MV-4-11 (cell line): ENCODE measurements at places on chromosomes 16 and 17.

- no peak for DNase-seq
Observed at GRCh38 chr17:32285306-32285705, 19.7 kb downstream of the RHBDL3 start.

GRCh38 chr16:52453644-52454043, 93.3 kb downstream of the TOX3 start:
- no peak for DNase-seq

DNA sequence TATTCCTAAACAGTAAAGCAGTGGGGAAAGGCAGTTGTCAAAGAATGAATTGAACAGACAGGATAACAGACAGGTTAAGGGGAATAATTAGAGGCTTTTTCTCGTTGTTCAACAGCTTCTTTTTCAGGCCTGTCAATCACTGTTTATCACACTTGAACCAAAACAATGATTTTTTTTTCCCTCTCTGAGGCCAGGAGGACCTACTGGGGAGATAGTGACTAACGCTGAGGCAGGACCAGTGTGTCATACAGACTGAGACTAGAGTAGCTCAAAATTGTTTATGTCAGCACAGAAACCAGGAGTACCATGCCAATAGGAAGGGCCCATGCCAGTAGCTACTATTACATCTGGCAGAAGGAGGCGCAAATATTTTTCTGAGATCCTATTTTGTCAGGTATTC, 41.3 kb upstream of the NLK start:
- DNase-seq, result no peak

DNA sequence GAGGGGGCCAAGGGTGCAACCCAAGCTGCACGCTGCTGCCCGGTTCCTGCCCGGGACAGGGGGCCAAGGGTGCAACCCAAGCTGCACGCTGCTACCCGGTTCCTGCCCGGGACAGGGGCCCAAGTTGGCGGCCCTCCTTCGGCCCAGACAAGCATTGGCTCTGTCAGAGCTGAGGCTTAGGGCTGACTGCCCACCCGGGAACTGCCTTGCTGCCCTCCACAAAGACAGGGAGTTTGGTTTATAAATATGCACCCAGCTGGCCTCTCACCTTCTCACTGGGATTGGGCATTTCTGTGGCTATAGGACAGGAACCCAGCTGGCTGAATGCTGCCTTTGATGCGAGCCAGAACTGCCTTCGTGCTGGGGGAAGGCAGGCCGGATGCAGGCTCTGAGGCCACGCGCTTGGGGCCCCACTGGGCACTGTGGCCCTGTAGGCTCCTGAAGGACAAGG, 105.7 kb downstream of the IRX5 start:
- DNase-seq, result no peak

DNA sequence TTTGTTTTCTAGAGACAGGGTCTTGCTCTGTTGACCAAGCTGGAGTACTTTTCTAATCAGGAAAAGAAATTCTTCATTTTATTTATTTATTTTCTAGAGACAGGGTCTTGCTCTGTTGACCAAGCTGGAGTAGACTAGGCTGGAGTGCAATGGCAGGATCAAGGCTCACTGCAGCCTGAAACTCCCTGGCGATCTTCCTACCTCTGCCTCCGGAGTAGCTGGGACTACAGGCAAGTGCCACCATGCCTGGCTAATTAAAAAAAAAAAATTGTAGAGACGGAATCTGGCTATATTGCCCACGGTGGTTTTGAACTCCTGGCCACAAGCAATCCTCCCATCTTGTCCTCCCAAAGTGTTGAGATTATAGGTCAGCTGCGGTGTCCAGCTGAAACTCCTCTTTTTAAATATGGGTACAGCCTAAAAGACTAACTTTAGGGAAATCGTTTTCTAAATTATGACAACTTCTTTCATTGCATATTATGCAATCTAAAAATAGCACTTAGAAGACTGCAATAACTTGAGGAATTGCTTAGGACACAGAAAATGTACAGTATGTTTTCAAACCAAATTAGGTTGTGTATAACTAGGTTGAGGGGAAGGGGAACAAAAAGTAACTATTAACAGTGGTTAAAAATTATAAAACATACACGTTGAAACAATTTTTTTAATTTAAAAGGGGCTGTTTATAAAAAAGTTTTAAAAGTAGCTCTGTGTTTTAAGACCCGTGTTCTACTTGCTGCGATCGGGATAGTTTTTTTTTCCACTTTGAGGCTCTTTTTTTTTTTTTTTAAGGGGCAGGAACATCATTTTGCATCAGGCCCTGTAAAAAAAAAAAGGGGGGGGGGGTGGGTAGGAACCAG, 4.7 kb downstream of the PRAC1 start:
- no peak for DNase-seq

DNA sequence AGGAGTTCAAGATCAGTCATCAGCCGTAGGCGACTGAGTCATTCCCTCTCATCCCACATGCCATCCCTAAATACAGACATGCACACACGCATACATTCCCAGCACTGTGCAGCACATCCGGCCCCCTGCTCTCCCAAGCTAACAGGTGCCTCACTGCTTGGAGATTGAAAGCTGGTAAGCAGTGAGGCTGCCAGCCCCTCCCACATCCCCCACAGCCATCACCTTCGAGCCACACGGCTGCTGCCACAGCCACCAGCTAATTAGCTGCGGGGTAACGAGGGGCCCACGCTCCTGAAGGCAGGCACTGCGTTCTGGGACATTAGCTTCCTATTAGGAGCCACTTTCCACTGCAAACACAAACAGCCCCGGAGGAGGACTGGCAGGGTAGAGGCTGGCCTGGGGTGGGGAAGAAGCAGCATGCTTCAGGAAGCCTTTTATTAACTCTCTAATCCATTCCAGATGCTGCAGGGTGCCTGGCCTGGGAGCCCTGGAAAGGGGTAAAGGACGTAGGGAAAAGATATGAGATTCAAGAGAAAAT, 179.6 kb downstream of the CCT6B start:
- DNase-seq, result no peak

DNA sequence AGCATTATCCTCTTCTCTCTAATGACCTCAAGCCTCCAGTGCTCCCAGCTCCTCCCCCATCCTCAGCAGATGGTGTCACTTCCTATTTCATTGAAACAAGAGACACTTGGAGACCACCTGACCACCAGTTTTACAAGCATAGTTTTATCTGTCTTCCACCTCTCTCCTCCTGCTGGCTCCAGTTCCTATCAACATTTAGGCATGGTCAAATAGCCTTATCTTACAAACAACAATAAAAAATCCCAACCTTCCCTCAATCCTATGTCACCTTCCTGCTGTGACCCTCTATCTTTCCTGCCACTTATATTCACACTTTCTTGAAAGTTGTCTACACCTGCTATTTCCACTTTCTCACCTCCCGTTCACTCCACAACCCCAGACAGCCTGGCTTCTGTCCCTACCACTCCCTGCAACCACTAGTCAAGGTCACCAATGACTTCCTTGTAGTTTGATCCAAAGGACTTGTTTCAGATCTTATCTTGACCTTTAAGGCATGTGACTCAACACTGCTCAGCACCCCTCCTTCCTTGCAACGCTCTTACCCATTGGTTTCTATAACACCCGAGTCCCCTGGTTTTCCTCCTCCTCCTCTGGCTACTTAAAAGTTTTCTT, 4.3 kb upstream of the NTN1 start:
- DNase-seq, result peak; percentile 60

DNA sequence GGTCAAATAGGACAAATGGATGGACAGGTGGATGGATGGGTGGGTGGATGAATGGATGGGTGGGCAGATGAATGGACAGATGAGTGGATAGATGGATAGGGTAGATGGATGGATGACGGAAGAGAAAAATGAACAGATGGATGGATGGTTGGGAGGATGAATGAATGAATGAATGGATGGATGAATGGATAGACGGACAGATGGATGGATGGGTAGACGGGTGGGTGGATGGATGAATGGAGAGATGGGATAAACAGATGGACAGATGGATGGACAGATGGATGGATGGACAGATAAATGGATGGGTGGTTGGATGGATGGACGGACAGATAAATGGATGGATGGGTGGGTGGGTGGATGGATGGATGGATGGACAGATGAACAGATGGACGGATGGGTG, 232.8 kb downstream of the GRIN2A start:
- no peak for DNase-seq

- no peak for DNase-seq
Observed at GRCh38 chr17:79650861-79651260, 40.0 kb upstream of the RBFOX3 start.

DNA sequence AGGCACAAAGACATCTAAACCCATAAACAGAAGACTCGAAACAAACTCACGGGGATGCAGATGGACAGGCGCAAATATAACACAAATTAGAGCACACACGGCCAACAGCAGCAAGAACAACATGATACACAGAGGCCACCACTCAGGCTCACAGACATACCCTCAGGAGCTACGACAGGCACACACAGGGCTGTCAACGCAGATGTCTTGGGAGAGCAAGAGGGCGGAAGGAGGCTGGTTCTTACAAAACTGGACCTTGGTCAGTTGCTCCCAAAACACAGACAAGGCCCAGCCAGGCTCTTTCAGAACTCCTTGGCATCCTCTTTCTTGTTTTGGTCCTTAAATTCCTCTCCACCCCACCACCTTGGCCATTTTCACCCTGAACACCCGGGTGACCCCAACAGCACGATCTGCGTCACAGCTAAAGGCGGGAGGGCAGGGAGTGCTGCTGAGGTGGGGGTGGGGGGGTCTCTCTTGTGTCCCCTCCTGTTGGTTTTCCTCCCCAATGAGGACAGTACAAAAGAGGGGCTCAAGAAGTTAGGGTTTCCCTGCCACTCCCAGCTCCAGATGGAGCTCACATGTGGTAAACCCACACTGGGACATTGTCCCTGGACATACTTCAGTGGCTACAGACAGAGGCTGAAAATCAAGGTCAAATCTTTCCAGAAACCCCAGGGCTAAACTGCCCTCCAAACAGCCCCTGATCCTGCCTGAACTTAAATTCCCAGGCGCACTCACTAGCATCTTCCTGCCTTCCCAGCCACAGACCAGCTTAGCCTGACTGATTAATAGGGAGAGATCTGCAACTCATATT, 221.3 kb downstream of the C16orf78 start:
- DNase-seq, result no peak

GRCh38 chr17:59002126-59002525, 104.6 kb downstream of the TRIM37 start:
- DNase-seq, result no peak

DNA sequence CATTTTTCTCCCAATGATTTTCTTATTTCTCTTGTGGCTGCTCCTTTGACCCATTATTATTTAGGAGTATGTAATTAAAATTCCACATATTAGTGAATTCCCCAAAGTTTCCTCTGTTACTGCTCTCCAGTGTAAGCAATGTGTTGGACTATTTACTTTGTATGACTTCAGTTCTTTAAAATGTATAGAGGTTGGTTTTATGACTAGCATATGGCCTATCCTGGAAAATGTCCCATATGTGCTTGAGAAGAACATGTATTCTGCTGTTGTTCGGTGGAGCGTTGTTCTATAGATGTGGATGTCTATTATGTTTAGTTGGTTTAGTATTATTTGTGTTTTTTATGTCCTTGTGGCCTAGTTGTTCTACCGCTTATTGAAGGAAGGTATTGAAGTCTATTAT, 6.0 kb upstream of the NT5M start:
- no peak for DNase-seq

DNA sequence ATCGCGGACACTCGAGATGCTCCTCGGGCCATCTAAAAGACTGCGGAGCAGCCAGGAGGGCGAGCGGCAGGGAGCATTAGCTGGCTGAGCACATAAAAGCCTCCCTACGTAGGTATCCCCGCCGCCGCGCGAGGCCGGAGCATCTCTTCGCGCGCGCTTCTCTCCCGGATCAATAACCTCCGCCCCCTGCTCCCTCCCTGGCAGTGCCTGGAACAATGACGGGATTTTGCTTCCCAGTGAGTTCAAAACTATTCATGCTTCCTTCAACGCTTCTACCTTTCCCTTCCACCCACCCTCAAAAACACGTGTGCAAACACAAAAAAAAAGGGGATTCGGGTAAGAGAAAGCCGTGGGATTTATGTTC, 984 bp downstream of the CENPV start:
- DNase-seq, result no peak

- DNase-seq, result no peak
Observed at GRCh38 chr16:8641671-8642070, 20.2 kb downstream of the METTL22 start.

DNA sequence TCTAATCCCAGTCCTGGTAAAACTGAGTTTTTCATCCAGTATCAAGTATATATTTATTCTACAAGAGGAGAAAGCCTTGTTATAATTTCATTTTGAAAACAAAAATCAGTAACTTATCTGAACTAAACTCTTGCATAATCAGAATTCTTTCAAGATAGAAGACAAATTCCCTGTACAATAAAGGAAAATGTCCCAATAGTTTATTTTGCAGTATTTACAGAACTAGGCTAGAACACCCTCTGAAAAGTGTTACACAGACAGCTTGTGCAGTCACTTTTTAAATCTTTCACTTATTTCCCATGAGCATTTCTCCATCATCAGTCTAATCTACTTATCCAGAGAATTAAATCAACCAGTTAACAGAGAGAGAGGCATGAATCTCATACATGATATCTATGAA, 48.5 kb downstream of the SPOP start:
- no peak for DNase-seq

- no peak for DNase-seq
Observed at GRCh38 chr16:70638814-70639792, 7.3 kb upstream of the IL34 start.

- no peak for DNase-seq
Observed at GRCh38 chr17:9226794-9227135, 205.5 kb downstream of the NTN1 start.

GRCh38 chr17:75940727-75941441, at the start of gene FBF1:
TSS of gene FBF1 (minus strand) at chr17:75941042. CDS start at chr17:75938149, 2,893 bp downstream.
- peak; percentile 89 for DNase-seq

DNA sequence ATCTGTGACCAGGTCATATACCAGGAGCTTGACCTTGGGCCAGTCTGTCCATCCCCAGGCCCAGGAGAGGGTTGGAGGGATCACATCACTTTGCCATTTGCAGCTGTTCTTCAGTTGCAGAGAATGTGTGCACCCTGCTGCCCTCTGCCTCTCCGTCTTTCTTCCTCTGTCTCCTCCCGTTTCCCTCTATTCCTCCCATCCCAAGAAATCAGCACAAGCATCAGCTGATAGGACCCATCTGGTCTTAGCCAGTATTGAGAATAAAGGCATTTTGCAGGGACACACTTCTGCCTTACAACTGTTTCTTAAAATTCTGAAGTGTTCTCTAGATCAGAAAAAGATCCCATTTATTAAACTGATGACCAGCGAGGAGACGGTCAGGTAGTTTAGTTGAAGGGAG, 368.7 kb downstream of the CPPED1 start:
- no peak for DNase-seq

DNA sequence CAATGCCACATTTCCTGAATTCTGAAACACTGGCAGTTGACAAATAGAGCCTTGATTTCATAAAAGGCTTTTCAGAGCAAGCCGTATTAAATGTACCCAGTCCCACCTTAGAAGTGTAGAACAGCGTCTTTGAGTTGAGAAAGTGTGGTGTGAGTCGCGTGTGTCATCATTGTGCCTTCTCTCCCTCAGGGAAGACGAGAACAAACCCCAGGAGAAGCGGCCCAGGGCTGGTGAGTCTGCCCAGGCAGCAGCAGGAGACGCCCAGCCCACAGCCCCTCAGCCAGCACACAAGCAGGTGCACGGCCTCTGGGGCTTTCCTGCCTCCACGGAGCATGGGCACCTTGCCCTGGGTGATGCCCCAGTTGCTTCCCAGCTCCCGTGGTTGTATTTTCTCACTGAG, 34.0 kb downstream of the CIBAR2 start:
- DNase-seq, result peak; percentile 29
